ENCODE measurements at places on chromosomes 11 and 22.

- DNase-seq: no peak
Measured at GRCh38 chr22:42282943-42283277, 12.5 kb upstream of the TCF20 start.

DNA sequence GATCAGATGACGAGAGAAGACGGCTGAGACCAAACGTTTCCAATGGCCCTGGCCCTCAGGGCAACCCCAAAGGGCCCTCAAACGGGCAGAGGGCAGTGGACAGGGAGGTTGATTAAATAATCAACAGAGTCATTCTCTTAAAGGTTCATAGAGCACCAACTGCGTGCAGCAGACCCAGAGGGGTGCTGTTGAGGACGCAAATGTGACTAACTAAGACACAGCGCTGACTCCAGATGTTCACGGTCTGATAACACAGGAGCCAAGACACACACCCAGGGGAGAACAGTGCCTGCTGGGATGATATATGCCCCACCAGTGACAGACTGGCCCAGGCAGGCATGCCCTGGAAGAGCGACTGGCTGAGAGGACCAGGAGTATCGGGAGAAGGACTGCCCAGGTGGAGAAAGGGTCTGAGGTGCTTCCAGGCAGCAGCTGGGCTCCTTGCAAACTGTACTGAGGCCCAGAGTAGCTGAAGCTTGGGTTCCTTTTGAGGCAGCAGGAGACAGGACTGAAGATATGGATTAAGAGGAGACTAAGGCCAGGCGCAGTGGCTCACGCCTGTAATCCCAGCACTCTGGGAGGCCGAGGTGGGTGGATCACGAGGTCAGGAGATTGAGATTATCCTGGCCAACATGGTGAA is 7.7 kb downstream of the VWCE start:
- no peak for DNase-seq

DNA sequence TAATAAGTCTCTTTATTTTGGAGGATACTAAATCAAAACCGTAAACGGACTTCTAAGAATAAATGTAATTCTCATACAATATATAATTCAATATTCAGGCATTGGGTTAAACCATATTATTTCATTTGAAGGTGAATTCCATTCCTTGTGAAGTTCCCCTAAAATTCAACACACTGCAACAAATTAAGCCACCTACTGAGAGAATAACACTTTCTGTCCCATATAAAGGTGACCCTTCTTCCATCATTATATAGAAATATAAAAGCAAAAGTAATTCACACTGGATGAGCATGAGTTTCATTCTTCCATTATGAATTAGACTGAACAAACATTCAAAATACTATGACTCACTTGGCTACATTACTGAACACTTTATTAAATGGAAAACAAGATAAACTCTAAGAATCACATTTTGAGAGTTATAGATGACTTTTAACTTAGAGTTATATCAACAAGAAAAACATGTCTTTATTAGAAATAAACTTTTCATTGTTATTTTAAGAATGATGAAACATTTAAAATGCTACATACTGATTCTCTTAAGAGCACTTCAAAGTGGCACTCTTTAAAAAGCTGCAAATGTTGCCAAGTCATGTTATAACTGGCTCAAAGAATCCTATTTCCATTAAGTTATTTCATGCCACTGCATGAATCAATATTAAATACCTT is 2.8 kb downstream of the SESN3 start:
- DNase-seq: no peak

- DNase-seq: no peak
Measured at GRCh38 chr11:128848815-128849455, 18.2 kb downstream of the KCNJ1 start.

GRCh38 chr22:35418731-35419130 is 18.8 kb downstream of the MCM5 start:
- DNase-seq: no peak

GRCh38 chr11:13228572-13228971 is 49.0 kb upstream of the BMAL1 start:
- no peak for DNase-seq

- DNase-seq: no peak
Measured at GRCh38 chr11:106828976-106829375, 189.3 kb downstream of the GUCY1A2 start.

DNA sequence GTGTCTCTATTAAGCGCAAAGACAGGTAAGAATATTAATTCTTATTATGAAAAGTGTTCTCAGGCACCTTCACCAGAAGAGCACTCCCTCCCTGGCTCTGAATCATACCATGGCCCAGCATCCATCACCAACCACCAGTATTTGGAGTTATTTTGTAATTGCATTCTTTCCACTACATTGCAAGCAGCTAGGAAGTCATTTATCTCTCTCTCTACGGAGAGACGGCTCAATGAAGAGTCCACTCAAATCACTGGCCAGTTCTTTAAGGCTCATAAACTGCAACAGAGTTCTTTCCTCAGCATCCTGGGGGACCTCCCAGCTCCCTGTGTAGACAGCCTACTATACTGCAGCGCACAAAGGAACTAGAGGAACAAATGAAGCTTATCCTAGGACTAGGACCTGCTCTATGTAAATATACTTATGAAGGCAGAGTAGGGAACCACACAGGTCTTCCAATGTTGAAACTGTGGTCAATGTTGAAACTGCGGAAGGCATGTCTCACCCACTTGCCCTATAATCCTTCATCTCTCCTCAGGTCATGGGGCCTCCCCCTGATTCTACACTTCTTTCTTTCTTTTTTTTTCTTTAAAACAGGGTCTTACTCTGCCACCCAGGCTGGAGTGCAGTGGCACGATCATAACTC is 63.4 kb downstream of the AAMDC start:
- no peak for DNase-seq

DNA sequence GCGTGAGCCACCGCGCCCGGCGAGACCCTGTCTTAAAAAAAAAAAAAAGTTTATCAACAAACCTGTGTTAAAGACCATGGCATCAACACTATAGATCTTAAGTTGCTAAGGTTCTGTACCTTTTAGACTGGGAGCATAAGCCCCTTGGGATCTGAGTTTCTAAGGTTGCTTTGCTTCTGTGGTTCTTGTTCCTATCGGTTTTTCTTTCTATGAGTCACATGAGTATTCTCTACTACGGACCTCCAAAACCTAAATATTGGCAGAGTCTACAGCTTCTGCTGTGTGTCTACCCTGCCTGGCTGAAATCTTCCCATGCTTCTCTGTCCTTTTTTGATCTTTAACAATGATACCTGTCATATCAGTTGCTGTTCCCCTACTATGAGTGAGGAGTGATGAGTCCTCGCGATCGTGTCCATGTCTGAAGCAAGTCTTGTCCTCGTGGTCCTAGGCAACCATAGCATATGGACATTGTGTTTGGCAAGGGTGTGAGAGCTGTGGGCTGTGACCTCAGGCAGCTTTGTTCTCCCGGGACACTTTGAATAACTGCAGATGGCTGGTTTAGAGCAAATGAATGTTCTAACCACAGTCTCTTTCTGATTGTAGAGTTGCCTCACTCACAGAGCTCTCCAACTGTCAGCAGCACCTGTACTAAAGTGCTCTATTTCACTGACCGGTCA is 9.0 kb upstream of the DLAT start:
- DNase-seq: no peak

GRCh38 chr22:17265649-17266248 is 46.5 kb upstream of the ADA2 start:
- no peak for DNase-seq

DNA sequence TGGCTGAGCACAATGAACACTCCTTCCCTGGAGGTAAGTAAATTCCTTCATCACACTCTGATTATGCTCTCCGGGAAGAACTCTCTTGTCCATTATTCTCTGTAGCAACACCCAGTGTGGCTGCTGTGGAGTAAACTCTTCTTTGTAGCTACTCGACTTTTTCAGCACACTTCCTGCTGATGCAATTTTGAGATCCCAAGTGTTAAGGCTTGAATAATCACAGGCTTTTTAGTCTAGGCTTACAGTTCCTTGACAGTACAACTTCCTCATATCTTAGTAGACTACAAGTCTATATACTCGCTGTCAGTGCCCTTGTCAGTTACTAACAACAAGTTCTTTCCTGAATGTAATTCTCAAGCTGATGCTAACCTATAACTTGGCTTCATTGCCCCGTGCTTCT is 301.8 kb upstream of the API5 start:
- DNase-seq: no peak

- DNase-seq: no peak
Measured at GRCh38 chr11:33674035-33674814, 26.4 kb downstream of the C11orf91 start.

DNA sequence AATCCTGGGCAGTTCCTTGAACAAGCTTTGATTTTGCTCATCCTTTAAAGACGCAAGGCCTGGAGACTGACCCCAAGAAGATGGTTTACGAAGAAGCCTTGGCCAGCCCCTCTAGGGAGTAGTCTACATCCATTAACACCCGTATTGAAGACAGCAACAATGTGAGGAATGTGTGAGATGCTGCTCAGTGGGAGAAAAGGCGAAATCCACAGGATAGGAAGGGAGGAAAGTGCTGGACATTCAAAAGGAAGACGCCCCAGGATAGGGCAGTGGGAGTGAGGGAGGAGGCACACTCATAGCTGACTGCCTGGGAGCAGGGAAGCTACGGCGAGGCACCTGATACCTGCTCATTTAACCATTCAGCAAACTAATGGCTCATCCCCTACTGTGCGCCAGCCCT is 114.1 kb downstream of the RRAS2 start:
- DNase-seq: no peak

- no peak for DNase-seq
Measured at GRCh38 chr22:44365832-44366231, 53.1 kb upstream of the SHISAL1 start.

Measured in activated naive CD4-positive, alpha-beta T cell treated with anti-CD3 and anti-CD28 coated beads, Interleukin-2, amount 50 U/mL, for 72 hours (primary cell).